ENCODE measurements at places on chromosomes 1 and 21. TPM values are rescaled to one million over a fixed set of nuclear protein-coding genes. Genes with fewer than 3 reads are reported as not detected.

Gene SLC16A4
- polyA plus RNA-seq, result 9.9 TPM

Gene MROH7
- polyA plus RNA-seq, result 6.0 TPM

Gene S100A7
- not detected for polyA plus RNA-seq

Gene FCER1G
- 13.2 TPM for polyA plus RNA-seq

Gene SLC35E2B
- polyA plus RNA-seq, result 47.2 TPM

Gene LCA5L
- 1.3 TPM for polyA plus RNA-seq

Gene RGS13
- polyA plus RNA-seq, result 0.71 TPM

Gene LCE1A
- polyA plus RNA-seq, result not detected

Gene SLC2A5
- polyA plus RNA-seq, result 10.9 TPM

Gene SLFNL1
- polyA plus RNA-seq, result 0.59 TPM

Gene PDZK1
- 0.87 TPM for polyA plus RNA-seq

Gene TCP10L
- 1.3 TPM for polyA plus RNA-seq

Measured in forelimb muscle (tissue), 1 donor.